ENCODE measurements at places on chromosomes 4 and X.

DNA sequence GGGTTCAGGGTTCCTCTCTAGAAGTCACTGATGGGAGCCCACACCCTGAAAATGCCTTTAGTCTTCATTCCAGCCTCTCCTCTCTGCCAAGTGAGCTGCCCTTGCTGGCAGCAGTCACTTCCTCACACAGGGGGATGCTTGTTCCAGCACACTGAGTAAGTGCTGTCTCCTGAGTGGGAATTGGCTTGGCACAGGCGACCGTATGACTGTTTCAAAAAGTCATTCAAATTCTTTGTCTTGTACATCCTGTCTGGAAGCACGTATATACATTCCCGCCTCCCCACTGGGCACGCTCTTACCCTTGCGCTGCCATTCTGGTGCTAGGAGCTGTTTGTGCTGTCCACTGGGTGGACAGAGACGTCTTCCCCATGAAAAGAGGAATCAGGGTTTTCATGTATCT is 40.2 kb upstream of the CD99 start:
- DNase-seq = no peak

- DNase-seq = no peak
Observed at GRCh38 chr4:29558789-29559188, 1161.4 kb upstream of the PCDH7 start.

GRCh38 chrX:136387951-136388502 is 87.3 kb downstream of the ADGRG4 start:
- no peak for DNase-seq

GRCh38 chrX:153884590-153884989 is 1.4 kb downstream of the L1CAM start:
- DNase-seq = no peak

DNA sequence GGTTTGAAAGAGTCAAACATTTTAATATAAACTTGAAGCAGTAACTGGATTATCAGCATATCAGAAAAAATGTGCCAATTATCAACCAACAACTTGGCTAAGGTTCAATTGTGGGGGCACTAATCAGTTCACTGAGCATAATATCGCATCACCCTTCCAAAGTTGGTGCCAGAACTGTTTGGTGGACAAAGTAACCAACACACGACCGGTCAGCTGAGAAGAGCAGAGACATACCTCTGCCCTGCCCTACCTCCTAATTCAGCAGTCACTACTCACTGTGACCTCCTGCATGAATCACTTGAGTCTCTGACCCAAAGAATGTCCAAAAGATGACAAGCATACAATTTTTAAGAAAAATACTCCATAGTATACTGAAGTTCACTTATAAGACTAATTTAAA is 53.2 kb downstream of the TSPAN5 start:
- DNase-seq = no peak

DNA sequence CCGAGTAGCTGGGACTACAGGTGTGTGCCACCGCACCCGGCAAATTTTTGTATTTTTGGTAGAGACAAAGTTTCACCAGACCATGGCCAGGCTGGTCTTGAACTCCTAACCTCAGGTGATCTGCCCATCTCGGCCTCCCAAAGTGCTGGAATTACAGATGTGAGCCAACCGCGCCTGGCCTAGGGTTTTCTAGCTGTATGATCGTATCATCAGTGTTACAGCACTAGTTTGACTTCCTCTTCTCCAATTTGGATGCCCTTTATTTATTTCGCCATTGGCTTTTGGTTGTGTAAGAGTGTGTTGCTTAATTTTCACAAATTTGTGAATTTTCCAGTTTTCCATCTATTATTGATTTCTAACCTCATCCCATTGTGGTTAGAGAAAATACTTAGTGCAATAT is 5.2 kb downstream of the TKTL1 start:
- no peak for DNase-seq

DNA sequence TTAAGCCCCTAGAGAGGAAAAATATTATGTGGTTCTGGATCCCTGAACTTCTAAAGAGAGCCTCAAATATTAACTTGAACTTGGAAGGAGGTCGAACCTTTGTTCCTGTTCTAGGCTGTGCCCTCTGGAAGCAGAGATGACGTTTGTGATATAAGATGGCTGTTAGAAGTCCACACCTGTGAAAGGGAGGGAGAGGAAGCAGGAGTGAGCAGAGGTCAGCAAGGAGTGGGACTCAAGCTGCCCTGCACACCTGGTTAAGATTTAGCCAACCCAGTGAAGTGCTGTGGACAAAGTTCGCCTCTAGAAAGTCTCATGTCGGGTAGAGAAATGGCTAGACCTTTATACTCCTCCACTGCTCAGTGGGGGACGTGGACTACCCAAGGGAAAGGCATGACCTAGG is 566.2 kb downstream of the MID1IP1 start:
- no peak for DNase-seq

GRCh38 chr4:54700986-54701385 is 43.2 kb downstream of the KIT start:
- DNase-seq = no peak

DNA sequence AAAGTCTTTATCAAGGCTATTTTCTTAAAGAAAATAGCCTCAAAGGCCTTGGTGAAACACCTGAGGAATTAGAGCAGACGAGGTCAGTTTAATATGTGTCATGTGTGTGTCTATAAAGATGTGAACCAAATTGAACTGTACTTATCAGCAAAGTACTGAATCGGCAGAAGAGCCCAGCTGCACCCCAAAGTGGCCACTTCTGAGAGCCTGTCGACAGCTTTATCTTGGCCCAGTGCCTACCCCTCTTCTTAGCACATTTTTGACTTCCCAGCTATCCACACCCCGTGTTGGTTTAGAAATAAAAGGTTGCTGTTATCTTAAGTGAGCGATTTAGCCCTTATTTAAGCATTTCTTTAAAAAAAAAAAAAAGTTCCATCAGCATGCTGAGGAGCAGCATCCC is 329.7 kb downstream of the FBXW7 start:
- DNase-seq = no peak

- DNase-seq = no peak
Observed at GRCh38 chrX:24657671-24658386, 10.7 kb upstream of the PCYT1B start.

DNA sequence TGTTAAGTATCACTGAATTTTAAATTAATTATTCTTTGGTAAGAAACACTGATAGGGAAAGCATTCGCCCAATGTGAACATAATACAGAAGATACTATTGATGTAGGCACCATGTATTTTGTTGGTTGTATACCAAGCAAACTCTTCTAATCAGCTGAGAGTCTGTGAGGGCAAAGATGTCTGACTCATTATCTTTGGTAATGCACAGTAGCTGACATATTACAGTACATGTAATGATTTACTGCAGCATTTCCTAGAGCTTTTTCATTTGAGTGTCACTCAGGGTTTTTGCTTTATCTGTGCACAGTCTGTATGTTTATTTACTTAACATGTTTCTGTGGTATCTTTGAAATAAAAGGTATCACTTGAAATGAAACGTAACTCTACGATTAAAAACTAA is 49.2 kb downstream of the CENPVL3 start:
- no peak for DNase-seq

DNA sequence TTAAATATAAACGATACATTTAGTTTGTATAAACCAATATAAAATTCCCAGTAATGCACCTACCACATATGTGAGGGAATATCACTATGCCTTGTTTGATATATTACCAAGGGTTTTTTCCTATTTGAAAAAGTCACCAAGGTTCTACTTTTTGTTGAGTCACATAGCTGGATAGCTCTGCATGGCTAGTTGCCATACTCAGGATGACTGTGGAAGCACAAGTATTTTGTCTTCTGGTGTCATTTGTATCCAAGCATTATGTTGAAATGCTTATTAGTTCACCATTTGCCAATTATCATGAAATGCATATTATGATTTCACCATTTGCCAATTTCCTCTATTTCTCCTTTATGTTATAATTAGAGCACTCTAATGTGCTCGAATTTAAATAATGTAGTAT is 162.7 kb upstream of the TTC29 start:
- no peak for DNase-seq
